ENCODE measurements at places on chromosomes 16 and 17.

GRCh38 chr16:86960266-86960665 lies 356.9 kb downstream of the C16orf95 start:
- DNase-seq = no peak

- no peak for DNase-seq
Measured at GRCh38 chr17:74250324-74250995, 23.6 kb upstream of the DNAI2 start.

DNA sequence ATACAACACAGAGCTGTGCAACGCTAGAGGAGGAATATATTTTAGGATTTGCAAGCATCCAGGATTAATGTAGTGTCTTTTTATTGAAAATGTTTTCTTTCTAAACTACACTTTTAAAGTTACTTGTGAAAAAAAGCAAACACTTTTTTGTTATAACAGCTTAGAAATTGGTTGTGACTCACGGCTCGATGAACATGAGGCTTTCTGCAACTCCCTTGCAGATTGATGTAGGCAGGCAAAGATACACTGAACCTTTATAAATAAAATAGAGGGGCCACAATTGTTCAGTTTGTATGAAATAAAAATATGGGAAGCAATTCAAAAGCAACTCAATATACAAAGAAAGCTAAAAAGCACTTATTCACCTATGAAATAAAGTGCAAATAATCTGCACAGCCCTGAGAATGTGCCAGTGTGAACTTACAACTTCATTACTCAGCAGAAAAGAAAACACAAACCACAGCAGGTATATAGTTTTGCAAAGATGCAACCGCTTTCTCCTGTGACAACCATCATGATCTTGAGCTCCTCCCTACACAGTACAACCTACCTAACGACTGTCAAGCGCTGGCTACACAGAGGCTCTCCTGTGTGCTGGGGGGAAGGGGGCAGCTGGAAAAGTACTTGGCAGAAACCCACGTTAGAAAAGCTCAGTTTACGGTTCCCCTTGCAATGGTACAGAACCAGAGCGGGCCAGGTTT lies 948 bp downstream of the LUC7L start:
- peak; percentile 17 for DNase-seq

DNA sequence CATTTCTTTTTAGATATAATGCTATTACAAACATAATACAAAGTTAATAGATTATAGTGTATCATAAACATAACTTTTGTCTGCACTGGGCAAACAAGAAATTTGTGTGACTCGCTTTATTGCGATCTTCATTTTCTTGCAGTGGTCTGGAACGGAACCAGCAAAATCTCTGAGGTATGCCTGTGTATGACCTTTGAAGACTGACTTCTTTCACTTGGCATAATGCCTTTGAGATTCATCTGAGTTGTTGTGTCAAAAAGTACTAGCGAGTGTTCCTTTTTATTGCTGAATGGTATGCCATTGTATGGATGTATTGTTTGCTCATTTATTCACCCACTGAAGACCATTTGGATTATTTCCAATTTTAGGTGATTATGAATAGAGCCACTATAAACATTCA lies 69.2 kb downstream of the TANC2 start:
- no peak for DNase-seq

GRCh38 chr17:50884439-50885311 lies 18.5 kb upstream of the TOB1 start:
- DNase-seq = no peak

- no peak for DNase-seq
Measured at GRCh38 chr17:70478902-70479301, 309.6 kb downstream of the KCNJ2 start.

GRCh38 chr17:83186751-83187421 lies 107.5 kb downstream of the METRNL start:
- DNase-seq = no peak

DNA sequence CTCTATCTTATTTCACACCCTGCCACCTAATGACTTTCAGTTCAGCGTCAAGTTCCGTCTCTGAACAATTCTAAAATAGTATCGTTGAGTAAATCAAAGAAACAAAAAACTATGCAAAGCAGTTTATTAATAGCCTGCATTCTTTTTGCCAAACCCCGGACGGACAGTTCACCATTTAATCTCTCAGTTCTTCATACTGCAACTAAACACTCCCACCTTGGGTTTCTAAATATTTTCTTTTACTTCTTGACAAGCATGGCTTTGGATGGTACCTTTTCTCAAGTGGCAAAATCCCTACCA lies 1.2 kb downstream of the MYH11 start:
- no peak for DNase-seq

DNA sequence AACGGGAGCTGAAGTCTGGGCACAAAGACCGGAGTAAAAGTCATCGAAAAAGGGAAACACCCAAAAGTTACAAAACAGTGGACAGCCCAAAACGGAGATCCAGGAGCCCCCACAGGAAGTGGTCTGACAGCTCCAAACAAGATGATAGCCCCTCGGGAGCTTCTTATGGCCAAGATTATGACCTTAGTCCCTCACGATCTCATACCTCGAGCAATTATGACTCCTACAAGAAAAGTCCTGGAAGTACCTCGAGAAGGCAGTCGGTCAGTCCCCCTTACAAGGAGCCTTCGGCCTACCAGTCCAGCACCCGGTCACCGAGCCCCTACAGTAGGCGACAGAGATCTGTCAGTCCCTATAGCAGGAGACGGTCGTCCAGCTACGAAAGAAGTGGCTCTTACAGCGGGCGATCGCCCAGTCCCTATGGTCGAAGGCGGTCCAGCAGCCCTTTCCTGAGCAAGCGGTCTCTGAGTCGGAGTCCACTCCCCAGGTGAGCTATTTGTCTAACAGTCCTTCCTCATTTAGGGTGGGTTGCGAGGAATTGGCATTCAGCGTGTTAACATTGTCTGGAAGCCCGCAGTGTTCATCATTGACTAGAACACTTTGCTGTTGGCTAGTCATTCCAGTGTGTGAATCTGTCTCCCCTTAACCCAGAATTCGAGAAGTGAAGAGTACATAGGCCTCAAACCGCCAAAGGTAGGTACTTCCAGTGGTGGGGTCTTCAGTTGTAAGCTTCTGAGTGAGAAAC lies 1.5 kb downstream of the CDK12 start:
- no peak for DNase-seq

- DNase-seq = no peak
Measured at GRCh38 chr17:28124962-28125361, 82.5 kb downstream of the NLK start.

DNA sequence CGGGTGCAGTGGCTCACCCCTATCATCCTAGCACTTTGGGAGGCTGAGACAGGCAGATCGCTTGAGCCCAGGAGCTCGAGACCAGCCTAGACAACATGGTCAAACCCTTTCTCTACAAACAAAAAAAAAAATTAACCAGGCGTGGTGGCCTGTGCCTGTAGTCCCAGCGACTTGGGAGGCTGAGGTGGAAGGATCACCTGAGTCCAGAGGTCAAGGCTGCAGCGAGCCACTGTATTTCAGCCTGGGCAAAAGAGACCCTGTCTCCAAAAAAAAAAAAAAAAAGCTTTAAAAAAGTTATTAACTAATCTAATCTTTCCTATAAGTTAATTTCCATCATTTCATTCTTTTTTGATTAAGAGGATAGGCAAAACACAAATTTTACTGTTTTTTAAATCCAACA lies 2.5 kb downstream of the NCOR1 start:
- DNase-seq = no peak

DNA sequence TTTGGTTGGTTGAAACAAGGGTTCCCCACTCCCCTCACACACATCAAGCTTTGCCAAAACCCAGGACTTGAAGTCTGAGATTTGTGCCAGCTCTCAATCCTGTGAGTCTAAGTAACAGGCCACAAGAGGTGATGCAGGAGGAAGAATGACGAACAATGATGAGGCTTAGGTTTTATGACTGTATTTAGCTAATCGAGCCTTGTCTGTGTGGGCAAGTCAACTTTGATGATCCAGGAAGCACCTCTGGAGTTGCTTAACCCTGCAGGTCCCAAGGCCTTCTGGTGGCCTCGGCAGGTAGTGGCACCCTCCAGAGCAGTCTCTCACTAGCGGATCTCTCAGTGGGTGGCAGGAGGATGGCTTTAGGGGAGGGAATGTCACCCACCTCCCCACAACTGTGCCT lies 28.7 kb downstream of the CDK5RAP3 start:
- DNase-seq = no peak

GRCh38 chr16:4093495-4094126 lies 22.6 kb downstream of the ADCY9 start:
- no peak for DNase-seq

DNA sequence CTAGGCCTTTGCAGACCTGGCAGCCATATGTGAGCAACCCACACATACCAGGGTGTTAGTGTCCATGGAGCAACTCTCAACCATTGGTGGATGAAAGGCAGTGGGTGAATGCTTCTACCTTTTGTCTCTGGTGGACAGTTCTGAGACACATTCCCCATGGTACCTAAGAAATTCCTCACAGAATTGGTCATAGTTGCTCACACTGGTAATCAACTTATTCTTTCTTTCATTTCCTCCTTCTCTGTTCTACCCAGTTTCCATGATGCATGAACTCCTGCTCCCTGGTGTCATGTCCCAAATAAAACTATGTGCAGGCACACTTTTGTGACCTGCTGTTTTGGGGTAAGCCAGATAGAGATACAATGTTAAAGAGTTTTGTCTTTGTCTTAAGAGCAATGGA lies 33.2 kb upstream of the MPHOSPH6 start:
- DNase-seq = no peak

- DNase-seq = no peak
Measured at GRCh38 chr16:23391381-23392222, 61.4 kb downstream of the COG7 start.

DNA sequence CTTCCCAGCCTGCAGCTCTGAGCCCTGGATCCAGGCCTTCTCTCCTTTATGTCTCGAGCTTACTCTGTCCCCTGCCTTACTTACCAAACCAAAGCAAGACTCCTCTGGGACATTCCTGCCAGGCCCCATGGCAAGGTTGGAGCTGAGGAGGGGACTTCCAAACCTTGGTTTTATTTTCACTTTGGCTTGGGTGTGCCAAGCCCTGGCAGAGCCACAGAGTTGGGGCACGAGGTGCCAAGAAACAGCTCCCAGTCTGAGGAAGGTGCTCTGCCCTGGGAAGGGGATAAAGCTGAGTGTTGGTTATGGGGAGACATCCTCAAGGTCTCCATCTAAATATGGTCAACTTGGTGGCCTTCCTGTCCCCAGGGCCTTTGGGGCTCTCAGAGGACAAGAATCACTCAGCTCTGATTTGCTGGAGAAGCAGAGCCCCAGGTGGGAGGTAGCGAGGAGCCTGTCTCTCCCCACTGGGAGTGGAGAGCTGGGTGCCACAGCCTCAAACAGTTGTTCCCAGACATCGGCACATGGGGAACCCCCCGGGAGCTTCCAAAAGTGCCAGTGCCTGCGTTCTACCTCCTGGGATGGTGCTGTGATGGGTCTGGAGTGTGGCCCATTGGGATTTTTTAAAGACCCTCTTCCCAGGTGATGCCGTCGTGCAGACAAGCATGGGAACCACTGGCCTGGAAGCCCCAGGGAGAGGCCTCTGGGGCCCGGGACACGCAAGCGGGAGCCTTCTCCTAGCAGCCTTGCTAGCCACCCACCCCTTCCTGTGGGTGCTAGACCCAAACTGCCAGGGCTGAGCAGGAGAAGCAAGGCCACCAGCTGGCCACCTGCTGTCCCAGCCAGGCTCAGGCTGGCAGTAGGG lies 10.3 kb downstream of the NLRC5 start:
- DNase-seq = no peak

GRCh38 chr16:30065102-30065942 lies at the start of gene ALDOA:
Gene ALDOA (plus strand): TSS chr16:30065760. CDS start chr16:30066898, 1,138 bp downstream.
- DNase-seq = peak; percentile 93

DNA sequence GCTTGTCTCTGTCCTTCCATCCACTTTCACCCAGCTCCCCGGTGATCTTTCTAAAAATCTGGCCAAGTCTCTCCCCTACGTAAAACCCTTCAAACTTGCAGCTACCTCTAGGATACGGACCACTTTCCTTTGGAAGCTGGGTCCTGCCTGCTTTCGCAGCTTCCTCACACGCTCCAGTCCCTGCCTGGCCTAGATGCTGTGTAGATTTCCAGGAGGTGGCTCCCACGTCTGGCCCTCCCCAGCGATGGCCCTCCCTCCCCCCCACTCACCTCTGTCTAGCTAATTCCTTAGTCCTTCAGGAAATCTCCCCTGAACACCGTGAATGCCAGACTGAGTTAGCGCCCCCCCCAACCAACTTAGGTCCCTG lies 579 bp upstream of the LRRC59 start:
- DNase-seq = no peak

DNA sequence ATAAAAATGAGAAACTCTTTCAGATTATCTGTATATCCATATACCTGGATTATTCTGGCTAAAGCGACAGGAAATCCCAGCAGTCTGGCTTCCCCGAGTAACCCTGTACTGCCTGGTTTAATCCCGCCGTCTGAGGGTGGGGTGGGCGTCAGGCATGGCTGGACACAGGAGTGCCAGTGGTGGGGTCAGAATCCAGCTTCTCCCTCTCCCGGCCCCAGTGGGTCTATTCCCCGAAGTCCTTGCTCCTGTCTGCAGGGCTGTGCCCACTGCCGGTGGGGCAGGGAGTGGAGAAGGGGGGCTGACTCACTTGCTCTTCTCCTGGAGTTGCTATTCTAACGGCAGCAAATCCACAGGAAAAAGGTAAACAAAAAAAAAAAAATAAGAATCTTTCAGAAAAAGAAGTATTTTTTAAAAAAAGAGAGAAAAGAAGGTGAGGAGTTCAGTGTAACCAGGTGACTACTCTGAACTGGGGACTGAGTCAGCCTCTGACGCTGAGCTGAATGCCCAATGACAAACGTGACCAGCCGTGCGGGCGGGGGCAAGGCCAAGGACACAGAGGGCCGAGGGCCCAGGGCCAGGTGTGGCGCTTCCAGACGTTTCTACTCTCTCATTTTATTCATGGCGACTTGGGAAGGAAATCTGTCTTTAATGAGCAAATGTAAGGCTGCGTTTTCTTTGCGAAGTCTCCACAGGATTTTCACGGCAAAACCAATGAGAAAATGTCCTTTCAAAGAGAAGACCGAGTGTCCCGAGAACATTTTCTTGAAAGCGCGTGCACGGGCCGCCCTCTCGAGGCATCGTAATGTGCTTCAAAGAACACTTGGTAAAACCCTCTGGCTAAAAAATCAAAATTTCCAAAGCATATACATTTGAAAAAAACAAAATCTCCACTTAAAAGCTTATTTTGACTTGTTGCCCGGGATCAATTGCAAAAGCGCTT lies 20.2 kb downstream of the FOXF1 start:
- DNase-seq = no peak

GRCh38 chr17:58591455-58591854 lies 77.0 kb upstream of the MTMR4 start:
- DNase-seq = no peak

DNA sequence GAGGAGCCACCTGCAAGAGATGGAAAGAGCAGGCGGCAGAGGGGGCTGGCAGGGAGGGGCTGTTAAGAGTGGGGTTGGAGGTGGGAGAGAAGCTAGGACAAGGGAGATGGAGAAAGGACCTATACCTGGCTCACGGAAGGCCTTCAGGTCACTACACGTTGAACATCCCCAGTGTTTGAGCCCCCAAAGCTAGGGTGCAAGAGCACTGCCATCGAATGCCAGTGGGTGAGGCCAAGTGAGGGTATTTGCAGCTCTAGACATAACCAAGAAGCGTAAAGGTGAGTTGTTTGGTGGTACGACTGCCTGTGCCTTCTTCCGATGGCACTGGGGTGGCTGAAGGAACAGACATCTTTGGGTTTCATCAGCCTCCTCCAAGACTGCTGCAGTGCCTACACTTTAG lies 17.0 kb upstream of the HERPUD1 start:
- no peak for DNase-seq

All from hematopoietic multipotent progenitor cell treated with erythropoietin and hydrocortisone succinate and interleukin-3 and kit ligand, for 15 days (in vitro differentiated cells).